Epithelial cell of prostate (primary cell): ENCODE measurements at places on chromosomes 11 and 22.

GRCh38 chr11:288478-289397 lies at the start of gene PGGHG:
Gene PGGHG (plus strand): TSS chr11:289126. CDS start chr11:289817, 691 bp downstream.
- DNase-seq = no peak

DNA sequence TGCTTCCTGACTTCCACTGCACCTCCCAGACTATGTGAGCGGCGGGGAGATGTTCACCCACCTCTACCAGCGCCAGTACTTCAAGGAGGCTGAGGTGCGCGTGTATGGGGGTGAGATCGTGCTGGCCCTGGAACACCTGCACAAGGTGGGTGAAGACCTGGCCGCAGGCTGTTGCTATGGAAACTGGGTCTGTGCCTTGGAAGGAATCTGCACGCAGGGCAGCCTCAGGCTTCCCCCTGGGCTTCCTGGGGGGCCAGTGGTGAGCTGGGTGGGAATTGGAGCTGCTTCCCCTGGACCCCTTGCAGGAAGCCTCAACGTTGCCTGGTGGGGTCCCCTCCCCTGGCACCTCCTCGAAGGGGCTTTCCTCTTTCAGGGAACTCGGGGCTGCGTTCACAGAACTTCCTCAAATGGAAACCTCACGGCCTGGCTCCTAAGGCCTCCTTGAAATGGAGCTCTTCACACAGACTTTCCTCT lies 1.5 kb downstream of the RPS6KA4 start:
- DNase-seq = no peak

DNA sequence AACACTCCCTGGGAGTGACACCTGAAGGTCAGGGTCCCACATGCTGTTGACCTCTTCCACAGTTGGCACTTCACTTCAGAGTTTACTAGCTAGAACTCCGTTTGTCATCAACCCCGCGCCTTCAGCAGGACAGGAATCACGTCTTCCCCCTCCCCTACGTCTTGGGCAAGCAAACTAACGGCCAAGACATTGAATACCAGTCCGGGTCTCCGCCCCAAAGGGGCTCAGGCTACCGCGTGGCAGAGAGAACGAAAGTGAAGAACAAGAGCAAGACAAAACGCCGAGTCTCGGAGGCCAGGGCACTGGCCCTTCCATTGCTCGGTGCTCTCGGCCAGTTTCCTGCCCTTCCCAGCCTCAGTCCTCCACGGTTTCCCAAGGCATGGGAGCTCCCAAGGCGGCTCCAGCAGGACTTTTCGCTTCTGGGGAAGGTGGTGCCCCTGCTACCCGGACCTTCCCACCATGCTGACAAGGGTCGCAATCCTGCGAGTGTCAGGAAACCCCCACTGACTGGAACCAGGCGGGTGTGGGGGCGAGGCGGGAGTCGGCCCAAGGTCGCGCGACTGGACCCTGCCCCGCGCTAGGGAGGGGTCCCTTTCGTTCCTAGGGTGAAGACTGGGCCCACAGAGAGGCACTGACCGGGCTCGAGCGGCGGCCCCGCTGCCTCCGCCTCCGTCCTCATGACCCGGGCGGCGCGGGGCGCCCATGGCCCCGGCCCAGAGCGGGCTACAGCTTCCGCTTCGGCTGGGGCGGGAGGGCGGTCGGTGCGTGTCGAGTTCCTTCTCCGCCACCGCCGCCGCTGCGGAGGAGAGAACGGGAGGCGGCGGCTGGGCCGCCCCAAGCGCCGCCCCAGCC lies at the start of gene GUCD1:
TSS of gene GUCD1 (minus strand) at position 826 of the 852 bp plus-strand sequence. CDS start at position 679, 147 bp downstream.
- DNase-seq = no peak

DNA sequence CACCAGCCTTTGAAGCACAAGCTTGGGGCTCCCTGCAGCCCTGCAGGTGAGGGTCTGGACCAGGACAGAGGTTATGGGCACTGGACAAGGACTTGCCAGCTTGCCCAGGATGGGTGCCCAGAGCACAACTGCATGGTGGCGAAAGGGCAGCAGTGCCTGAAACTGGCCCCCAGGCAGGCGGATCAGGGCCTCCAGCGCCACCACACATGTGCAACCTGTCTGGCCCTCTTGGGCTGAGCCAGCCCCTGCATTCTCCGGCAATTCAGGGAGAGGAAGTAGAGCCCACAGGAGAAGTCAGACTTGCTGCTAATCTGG lies 18.8 kb downstream of the MB start:
- no peak for DNase-seq

DNA sequence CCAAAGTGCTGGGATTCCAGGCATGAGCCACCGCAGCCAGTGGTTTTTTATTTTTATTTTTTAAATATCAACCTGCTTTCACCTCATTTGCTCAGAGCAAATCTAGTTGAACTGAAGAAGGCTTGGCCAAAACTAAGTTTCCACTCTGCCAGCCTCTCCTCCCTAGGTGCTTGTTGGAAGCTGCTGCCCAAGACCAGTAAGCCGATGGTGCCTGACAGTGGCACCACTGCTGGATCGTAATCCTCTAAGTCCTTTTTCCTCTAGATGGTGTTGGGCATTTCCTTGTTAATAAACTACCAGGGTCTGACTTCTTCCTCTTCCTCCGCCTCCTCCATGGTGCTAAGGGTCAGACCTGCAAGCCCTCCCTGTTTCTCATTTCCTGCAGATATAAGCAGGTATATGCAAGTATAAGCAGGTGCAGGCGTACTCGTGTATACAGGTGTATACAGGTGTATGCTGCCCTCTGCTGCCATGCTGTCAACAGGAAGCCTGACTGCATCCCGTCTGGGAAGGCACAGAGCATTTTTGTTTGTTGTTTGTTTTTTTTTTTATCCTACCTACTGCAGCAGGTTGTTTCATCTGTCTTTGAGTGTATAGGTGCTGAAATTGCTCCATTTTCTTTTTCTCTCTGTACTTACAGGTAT lies 1.6 kb downstream of the NADSYN1 start:
- DNase-seq = no peak

- DNase-seq = no peak
Measured at GRCh38 chr11:1546077-1546535, 26.0 kb downstream of the DUSP8 start.

GRCh38 chr22:47422736-47423135 lies 660.3 kb downstream of the TBC1D22A start:
- DNase-seq = no peak

GRCh38 chr11:9861860-9862725 lies 198.2 kb downstream of the SWAP70 start:
- DNase-seq = no peak

DNA sequence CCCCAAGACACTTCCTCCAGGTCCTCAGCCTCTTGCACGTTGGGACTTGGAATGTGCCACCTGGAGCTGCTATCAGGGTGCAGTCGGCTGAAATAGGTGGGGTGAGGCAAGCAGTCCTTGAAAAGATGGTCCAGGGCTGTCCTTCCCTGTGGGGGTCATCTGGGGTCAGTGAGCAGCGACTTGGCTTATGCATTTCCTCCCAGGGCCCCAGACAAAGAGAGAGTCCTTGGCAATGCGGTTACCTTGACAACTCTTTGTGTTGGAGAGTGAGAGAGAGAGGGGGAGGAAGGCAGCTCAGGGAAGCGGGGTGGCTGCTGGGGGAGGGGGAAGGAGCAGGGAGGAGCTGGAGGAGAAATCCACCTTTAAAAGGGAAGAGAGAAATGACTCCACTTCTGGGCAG lies 93.8 kb downstream of the MIAT start:
- no peak for DNase-seq
